IPS DF 6.9 (cell line): ENCODE measurements at places on chromosomes 5 and 9.
A peak's percentile ranks its signal among the peaks of the same experiment; 100 is the strongest.

GRCh38 chr9:2281031-2281802 is 266.1 kb downstream of the SMARCA2 start:
- peak; percentile 95 for DNase-seq

- DNase-seq = no peak
Observed at GRCh38 chr9:94925751-94926430, 199.4 kb downstream of the AOPEP start.

DNA sequence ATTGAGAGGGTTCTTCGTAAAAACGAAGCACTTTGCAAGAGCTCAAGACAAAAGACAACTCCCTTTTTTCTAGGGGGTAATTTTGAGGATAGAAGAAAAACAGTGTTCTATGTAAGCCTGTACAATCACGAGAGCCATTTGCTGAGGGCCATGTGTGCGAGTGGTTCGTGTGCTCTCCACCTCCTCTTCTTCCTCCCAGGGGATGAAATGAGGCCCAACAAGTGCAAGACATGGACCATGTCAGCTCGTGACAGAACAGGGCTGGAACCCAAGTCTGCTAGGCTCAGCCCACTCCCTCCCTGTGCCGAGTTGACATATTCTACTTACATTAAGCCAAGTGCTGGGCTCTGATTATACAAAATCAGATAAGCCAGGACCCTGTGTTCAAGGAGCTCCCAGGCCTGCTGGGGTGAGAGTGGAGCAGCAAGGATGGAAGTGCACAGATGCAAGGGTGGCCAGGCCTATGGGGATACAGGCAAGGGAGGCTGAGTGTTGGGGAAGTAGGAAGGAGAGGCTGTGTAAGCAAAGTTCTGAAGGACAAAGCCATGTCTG is 97.9 kb upstream of the MSX2 start:
- DNase-seq = no peak

- DNase-seq = no peak
Observed at GRCh38 chr9:101114317-101114716, 85.8 kb downstream of the PLPPR1 start.

DNA sequence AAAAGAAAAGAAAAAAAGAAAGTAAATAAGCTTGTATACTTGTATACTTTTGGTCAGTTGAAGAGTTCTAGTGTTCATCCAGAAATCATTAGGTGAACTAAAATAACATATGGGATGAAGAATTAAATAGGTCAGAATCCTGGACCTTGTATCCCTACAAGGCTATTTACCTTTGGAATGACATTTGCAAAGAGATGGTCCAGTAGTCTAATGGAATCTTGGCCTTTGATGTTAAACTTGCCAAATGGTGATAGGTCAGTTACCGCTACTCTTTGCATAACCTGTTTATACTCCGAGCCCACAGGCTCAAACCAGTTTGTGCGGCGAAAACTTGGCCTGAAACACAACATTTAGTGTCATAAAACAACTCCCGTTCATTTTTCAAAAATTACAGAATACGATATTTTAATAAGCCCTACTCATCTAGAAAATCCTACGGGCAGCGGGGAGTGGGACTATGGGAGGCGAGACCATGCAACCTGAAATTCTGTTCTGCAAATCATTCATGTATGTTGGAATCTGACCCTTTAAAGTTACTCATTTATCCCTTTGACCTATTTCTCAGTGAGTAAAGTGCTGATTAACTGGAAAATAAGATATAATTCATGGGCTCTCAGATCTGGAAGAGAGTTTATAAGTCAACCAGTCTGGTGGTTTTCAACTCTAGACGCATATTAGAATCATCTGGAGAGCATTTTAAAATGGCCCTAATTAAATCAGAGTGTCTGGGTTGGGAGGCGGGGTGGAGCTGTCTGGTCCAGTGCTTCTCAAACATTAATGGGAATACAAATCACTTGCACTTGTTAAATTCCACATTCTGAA is 38.6 kb downstream of the DMGDH start:
- DNase-seq = no peak

DNA sequence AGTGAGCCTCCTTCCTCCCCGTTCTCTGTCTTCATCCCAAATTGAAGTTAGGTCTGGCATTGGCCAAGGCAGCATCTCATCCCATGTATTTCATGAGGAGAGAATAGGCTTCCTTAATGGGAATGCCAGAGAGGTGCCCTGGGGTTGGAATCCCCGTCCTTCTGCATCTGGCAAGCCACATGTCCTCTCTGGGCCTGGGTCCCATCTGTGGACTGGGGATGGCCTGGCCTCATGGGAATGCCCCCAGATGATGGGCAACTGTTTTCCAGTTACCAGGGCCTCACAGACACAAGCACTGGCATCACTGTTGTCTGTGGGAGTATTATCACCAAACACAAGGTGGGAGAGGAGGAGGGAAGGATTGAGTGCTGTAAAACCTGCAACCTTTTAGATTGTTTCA is 153.9 kb downstream of the FSTL4 start:
- no peak for DNase-seq

DNA sequence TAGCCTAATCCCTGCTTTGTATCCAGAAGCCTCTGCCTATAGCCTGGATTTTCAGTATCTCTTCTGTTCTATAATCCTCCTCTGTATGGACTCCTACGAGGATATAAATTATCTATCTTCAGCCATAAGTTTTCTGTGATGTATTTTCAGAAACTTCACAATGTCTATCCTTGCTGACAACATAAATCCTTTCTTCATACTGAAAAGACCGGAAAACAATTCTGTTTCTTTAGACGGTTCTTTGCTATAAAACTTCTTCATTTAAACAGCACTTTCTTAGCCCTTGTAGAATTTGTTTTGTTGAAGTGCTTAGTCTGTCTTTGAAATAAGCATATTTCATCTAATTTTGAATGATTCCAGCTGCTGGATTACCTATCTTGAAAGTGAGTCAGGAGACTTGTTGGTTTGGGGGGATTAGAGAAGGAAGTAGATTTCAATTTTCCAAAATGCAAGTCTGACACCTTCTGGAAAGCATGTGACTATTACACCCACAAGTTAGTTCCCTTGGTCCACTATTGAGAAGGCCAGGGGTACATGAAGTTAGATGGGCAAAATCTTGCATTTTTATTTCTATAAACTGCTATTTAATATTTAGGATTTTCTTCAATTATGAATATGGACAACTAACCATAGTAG is 96.3 kb upstream of the RANBP3L start:
- no peak for DNase-seq

- no peak for DNase-seq
Observed at GRCh38 chr9:19918630-19919029, 129.8 kb upstream of the SLC24A2 start.

DNA sequence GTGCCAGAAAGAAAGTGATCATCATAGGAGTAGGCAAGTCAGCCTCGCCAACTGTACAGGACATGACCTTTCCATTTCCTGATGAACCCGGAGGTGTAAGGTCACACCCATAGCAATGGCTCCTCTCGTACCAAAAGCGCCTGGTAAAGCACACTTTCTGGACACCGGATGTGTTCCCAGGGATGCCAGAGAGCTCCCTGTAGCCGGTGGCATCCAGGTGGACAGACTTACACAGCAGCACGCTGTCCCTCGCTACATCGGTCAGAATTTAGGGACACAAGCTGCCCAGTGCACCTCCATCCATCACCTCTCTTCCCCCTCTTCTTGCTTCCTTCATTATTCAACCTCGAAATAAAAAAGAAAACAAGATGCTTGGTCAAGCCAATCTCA is 105.4 kb downstream of the SYK start:
- DNase-seq = no peak

DNA sequence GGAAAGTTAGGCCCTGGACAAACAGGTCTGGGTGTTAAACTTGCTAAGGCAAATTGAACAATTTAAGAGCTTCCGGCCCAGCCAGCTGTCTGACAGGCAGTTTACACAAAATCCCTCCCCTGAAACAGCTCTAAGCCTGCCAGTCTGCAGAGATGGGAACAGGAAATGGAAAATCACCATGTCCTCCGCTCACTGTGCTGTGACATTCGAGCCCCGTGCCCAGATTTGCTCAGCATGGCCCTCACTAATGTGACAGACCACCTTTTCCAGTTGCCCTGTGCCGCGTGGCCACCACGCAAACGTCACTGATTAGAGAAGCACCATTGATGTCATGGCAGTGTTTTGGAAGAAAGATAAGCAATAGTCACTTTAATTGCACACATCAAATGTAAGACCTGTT is 41.0 kb downstream of the CCNJL start:
- DNase-seq = no peak

GRCh38 chr9:74770508-74771261 is 117.0 kb downstream of the TRPM6 start:
- DNase-seq = peak; percentile 66

GRCh38 chr5:51388488-51389287 is 5.4 kb downstream of the ISL1 start:
- no peak for DNase-seq

- DNase-seq = no peak
Observed at GRCh38 chr9:87567983-87568382, 70.3 kb downstream of the DAPK1 start.

DNA sequence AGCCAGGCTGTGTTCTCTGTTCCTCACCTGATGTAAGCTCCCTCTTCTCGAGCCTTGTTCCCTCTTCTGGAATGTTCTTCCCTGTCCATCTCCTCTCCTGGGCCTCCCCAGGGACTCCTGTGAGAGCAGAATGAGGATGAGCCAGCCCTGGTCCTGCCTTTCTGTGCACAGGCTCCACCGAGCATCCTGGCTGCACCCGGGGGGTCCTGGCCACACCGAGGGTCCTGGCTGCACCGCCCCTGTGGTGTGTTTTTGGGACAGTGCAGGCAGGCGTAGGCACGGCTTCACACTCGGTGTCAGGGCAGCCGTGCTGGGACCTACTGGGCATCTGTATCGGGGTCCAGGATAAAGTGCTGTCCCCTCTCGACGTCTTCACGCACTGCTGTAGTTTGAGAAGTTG is 17.8 kb downstream of the FBXW5 start:
- no peak for DNase-seq

DNA sequence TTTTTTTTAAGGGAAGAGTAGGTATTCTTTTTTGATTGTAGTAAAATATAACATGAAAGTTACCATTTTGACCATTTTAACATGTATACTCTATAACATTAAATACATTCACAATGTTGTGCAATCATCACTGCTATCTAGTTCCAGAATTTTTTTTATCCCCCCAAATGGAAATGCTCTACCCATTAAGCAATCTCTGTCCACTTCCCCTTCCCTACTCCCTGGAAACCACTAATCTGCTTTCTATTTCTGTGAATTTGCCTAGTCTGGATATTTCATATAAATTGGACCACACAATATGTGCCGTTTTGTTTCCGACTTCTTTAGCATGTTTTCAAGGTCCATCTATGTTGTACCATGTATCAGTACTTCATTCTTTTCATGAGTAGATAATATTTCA is 429.5 kb downstream of the TLE1 start:
- no peak for DNase-seq

- DNase-seq = no peak
Observed at GRCh38 chr5:616484-617039, 4.4 kb downstream of the CEP72 start.

DNA sequence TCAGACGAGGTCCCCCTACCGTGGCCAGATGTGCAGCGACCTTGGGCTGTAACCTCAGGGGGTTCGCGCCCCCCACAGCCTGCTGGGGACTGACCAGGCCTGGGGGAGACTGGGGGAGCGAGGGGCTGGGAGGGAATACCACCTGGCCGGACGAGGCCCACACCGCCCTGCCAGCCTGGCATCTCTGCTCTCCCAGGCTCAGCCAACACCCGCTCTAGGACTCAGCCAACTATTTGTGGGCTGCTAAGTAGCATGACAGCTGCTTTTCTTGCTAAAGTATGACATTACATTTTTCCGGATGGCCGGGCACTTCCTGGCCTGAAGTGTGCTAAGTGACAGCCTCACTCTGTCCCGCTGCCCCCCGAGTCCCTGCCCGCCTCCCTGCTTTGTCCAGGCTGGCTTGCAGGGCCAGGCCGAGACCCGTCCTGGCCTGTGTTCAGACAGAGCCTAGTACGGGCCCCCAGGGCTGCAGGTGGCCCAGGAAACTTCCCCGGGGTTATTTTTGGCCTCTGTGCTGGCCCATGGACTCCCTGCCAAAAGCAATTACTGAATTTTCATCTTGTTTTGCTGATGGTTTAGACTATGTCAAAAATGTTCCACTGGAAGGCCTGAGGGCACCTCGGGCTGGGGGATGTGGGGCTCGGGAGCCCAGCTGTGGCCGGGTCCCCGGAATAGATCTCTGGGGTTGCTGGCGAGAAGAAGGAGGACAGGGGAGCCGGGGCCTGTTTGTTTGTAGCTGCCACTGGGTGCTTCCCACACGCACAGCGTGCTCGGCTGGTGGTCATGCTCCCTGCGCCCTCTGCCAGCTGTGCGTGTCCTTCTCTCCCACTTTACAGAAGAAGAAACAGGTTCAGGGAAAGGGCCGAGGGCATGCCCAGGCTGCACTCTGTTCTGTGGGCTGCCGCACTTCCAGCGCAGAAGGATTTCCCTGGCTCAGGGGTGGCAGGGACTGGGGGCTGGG is 13.4 kb upstream of the SLC2A6 start:
- no peak for DNase-seq

- DNase-seq = no peak
Observed at GRCh38 chr9:133894377-133895321, 97.5 kb downstream of the VAV2 start.

DNA sequence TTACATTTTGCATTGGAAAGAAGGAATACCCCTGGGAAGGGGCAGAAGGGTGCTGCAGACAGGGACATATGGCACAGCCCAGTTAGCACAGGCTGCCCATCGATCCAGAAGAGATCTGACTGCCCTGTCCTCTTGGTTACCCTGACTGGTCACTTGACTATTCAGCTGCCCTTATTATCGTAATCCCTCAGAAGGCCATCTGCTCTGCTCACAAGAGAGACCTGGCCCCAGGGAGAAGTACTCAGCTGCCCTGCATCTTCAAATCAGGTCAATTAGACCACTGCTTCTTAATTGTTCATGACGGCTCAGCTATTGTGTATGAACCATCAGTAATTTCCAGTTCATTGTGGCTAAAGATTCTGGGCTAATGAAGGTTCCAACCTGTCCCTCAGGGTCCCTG is 345.0 kb downstream of the TLE1 start:
- DNase-seq = no peak

DNA sequence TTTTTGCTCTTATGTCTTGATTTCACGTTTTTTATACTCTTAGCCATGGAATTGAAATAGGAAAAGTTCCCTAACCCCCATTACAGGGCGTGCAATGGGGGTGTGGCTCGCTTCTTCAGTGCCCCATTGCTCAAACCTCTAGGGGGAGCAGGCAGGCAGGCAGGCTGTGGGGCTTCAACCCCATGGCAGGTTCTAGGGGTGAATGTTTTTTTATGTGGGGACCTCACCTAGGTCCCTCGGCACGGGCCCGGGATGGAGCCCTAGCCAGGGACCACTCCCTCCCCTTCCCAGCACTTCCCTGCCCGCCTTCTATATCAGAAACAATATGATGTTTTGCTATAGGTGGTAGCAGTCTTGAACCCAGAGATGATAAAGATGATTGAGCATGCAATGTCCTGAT is 221.3 kb upstream of the SMC2 start:
- no peak for DNase-seq

GRCh38 chr5:139709582-139710318 is 61.6 kb downstream of the CXXC5 start:
- no peak for DNase-seq
